NCI-H1417 treated with DMSO at 0.1 percent for 48 hours (cell line): ENCODE measurements at places on chromosomes 1 and 21.

DNA sequence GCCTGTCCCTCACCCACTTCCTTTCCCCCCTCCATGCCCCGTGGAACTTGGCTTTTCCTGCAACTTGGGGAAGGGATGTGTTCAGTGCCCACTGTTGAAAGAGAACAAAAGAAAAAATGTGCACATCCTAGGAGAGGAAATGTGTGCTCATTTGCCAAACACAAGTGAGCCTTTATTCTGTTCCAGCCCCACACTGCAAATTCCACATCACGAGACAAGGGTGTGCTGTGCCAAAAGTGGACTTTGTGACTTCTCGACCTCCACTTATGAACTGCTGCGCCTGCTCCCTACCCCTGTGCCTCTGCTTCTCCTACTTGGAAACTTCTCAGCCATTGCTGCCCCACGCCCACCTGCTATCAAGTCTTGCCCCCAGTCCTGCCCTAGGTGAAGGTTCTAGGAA lies 97.0 kb upstream of the GRIK3 start:
- DNase-seq, result no peak

- no peak for DNase-seq
Observed at GRCh38 chr1:30183895-30184294, 539.5 kb downstream of the MATN1 start.

GRCh38 chr1:54488779-54489626 lies 59.0 kb upstream of the ACOT11 start:
- no peak for DNase-seq

GRCh38 chr1:156082309-156083091 lies at the start of gene MEX3A:
Gene MEX3A (minus strand): TSS chr1:156082465. CDS start chr1:156081998, 467 bp downstream.
- DNase-seq, result peak; percentile 13

- DNase-seq, result no peak
Observed at GRCh38 chr1:24899581-24900485, 30.2 kb downstream of the RUNX3 start.

GRCh38 chr1:206445116-206445515 lies 25.2 kb upstream of the IKBKE start:
- DNase-seq, result no peak

- DNase-seq, result no peak
Observed at GRCh38 chr21:42092771-42093170, 21.7 kb downstream of the UMODL1 start.

- no peak for DNase-seq
Observed at GRCh38 chr1:70210820-70211219, 5.4 kb upstream of the LRRC40 start.

DNA sequence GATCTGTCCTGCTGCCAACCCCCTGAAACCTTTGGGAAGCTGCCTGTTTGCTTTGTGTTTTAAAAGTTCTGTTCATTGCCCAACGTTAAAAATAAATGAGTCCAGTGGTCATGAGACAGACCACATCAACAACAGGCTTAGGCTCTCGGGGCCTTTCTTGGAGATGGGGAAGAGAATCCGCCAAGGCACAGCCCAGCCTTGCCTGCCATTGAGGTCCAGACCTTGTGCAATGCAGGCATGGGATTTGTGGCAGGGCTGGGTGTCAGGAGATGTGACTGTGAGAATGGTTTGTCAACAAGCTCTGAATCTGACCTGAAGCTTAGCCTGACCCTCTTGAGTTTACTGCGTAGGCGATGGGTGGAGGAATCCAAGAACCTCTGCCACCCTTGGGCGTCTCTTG lies 4.2 kb downstream of the SPSB1 start:
- no peak for DNase-seq

DNA sequence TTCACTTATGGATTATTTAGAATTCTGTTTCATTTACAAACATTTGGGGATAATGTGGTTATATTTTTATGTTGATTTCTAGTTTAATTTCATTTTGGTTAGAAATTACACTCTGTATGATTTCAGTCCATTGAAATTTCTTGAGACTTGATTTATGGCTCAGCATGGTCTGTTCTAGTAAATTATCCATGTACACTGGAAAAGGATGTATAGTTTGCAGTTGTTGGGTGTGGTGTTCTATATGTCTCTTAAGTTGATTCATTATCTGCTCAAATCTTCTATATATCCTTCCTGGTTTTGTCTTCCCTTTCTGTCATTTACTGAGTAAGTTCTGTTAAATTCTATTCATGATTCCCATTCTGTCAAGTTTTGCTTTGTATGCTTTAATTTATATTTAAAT lies 52.3 kb downstream of the RAP1A start:
- DNase-seq, result no peak

- no peak for DNase-seq
Observed at GRCh38 chr1:80218112-80218511, 1211.6 kb upstream of the ADGRL4 start.

DNA sequence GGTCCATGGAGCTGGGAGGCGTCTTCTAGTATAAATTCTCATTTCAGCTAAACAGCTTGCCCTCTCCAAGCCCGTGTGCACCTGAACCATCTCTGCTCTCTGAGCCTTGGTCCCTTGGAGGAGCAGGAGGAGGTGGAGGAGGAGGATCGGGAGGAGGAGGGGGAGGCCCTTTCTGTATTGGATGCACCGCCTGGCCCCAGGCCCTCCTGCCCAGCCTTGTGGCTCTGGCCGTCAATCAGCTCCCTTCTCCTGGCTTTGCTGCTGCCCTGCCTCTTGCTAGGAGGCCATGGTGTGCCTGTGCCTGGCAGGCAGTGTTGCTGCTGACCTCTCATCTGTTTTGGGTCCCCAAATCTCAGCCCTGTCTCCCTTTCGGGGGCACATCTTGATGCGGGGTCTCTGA lies 9.0 kb downstream of the COL18A1 start:
- no peak for DNase-seq

DNA sequence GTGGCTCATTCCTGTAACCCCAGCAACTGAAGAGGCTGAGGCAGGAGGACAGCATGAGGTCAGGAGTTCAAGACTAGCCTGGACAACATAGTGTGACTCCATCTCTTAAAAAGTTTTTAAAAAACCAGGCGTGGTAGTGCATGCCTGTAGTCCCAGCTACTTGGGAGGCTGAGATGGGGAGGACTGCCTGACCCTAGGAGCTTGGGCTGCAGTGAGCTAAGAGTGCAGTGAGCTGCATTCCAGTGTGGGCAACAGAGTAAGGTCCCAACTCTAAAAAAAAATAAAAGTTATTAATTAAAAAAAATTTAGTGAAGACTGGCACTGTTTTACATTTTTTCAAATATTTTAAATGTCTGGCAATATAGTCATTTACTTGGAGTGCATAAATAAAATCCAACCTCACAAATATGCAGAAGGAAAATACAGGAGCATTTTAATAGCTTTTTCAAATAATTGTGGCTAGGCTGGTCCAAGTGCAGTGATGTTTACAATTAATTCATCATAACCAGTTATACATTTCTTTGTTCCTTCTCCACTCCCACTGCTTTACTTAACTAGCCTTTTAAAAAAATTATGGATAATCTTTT lies 10.8 kb downstream of the ZBTB8OS start:
- DNase-seq, result no peak

GRCh38 chr21:15210235-15210678 lies 145.5 kb upstream of the NRIP1 start:
- no peak for DNase-seq

- no peak for DNase-seq
Observed at GRCh38 chr1:209219791-209220524, 363.6 kb upstream of the CAMK1G start.
